ENCODE measurements at places on chromosomes 3 and 15.

DNA sequence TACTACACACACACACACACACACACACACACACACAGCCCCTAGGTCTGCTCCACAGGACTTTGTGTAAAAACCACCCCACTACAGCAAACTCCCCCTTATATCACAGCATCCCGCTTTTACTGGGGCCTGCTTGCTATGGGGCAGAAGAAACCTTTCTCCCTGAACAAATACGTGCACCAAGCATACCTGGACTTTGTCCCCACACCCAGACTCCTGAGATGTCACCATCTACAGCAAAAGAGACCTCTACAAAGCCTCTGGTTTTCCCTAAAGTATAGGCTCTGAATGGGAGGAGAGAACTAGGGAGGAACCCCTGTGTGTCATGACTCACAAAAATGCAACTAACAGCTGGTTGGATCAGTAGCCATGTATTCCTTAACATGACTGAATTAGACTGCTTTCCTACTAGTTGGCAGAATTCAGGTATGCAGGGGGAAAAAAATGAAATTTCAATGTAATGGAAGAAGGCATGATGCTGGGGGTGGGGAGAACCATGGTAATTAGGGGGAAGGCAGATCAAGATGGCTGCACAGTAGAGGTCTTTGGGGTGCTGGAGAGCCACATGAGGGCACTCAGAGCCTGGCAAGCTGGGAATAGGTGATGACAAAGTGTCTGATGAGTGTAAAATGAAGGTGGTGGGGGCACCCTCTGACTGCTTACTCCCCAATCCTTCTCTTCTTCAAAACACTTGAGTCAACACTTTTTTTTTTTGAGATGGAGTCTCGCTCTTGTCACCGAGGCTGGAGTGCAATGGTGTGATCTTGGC, 45.9 kb downstream of the DAPK2 start:
- DNase-seq = no peak

- peak; percentile 22 for DNase-seq
Observed at GRCh38 chr3:15929944-15930571, 132.3 kb upstream of the ANKRD28 start.

- no peak for DNase-seq
Observed at GRCh38 chr3:126014252-126014651, 45.3 kb downstream of the ROPN1B start.

GRCh38 chr3:147246906-147247305, 159.4 kb downstream of the ZIC4 start:
- DNase-seq = no peak

DNA sequence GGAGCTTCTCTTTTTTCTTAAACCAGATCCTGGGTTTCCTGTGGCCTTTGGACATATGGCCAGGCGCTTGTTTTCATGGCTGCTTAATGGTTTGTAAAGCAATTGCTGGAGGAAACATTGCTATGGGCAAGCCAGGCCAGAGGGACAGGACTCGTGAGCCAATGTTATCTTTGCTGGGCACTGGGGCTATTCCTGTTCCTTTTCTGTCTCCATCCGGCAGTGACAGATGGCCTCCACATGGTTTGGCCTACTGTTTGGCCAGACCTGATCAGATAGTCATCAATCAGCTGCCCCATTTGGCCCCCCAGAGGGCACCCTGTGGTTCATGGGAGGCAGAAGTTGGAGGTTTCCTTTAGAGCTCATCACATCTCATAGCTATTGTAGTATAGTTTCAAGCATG, 326.1 kb upstream of the ROPN1 start:
- DNase-seq = peak; percentile 43

DNA sequence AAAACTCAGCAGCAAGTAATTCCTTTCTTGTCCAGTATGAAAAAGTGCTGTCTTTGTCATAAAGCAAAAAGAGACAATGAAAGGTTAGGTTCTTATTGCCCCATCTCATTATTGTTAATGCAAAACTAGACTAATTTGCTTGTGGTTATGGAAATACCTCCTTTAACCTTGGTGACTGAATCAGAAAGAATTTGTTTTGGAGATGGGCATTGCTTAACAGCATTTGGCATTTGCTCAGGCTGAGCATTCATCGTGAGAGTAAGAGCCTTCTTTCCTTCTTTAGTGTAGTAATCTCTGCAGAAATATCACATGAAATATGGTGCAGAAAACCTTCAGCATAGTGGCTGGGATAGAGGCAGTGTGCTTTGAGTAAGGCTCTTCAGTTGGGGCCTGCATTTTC, 103.1 kb downstream of the CNTN6 start:
- no peak for DNase-seq

GRCh38 chr15:64653757-64654156, 121.6 kb downstream of the RBPMS2 start:
- DNase-seq = peak; percentile 54

GRCh38 chr3:193905541-193906396, 230.2 kb upstream of the HES1 start:
- no peak for DNase-seq
